Stimulated activated CD4-positive, alpha-beta T cell treated with anti-CD3 and anti-CD28 coated beads, Interleukin-15, amount 100 ng/mL, for 24 hours (primary cell): ENCODE measurements at places on chromosomes 1 and 21.
A peak's percentile ranks its signal among the peaks of the same experiment; 100 is the strongest.

GRCh38 chr1:53079251-53079650 lies 17.2 kb downstream of the PODN start:
- no peak for DNase-seq

DNA sequence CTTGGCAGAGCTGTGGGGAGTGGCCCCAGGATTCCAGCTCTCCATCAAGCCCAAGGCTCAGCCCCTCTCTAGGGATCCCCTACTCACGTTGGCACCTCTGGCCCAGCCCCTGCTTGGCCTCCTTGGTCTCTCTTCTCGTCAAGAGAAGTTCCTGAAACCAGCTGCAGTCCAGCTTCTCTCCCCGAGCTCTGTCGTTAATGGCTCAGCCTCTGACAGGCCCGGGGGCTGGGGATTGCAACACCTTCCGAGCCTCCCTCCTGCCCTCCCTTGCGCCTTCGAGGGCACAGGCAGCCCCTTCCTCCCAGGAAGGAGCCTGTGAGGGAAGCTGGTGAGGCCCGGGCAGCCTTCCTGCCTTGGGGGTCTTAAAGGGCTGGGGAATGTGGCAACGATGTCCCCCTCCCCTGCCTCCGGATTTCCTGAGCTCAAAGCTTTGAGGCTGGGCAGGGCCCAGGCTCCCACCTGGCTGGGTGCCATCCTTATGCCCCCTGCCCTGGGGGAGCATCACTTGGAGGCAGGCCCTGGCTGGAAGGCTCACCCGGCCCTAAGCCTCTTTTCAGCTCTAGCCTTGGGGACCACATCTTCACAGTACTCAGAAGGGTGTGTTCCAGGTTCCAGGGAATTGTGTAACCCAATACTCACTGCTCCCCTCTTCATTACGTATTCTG lies at the start of gene CSF3R:
Gene CSF3R, minus strand, starts transcription at position 190 of the 665 bp plus-strand sequence. CDS start 3,417 bp downstream, outside the sequence.
- DNase-seq, result no peak

GRCh38 chr1:15803380-15803779 lies 4.1 kb downstream of the UQCRHL start:
- peak; percentile 19 for DNase-seq

DNA sequence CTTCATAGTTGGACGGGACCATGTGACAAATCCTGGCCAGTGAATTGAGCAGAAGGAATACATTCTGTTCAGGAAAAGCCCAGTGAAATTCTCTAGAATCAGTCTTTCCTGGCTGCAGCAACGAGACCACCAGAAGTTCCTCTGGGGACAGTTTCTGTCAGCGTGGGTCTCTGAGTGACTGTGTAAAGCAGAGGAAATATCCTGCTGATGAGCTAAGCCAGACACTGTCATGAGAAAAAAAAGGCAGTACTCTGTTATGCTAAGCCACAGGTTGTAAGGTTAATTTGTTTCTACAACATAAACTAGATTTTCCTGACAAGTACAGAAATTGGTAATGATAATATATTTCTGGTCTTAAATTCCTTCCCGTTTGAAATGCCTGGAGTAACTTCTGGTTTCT lies 664.4 kb downstream of the LMO4 start:
- no peak for DNase-seq

DNA sequence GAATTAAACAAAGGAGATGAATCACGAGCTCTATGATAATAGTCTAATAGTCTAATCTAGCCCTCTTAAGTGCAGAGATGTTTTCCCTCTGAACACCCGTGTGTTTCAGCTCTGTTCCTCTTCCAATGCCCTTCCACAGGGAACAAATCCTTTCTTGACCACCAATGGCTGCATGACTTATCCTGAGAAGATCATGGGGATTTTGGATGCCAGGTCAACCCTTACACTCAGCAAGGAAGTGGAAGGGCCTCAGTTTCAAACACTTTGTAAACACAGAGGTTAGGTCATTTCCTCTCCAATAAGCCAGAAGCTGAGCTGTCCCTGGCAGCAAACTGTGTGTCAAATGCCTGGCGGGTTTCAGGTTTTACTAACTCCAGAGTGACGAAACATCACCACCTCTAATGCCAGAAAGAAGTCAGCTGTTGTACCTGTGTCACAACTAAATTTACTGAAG lies 200.0 kb downstream of the GABPA start:
- no peak for DNase-seq
